ENCODE measurements at places on chromosomes 4 and X.
A peak's percentile ranks its signal among the peaks of the same experiment; 100 is the strongest.

- no peak for DNase-seq
These were observed 73.4 kb downstream of the GPC3 start for GRCh38 chrX:133911825-133912495.

- DNase-seq = no peak
These were observed 185.8 kb upstream of the GPRIN3 start for GRCh38 chr4:89493367-89493766.

DNA sequence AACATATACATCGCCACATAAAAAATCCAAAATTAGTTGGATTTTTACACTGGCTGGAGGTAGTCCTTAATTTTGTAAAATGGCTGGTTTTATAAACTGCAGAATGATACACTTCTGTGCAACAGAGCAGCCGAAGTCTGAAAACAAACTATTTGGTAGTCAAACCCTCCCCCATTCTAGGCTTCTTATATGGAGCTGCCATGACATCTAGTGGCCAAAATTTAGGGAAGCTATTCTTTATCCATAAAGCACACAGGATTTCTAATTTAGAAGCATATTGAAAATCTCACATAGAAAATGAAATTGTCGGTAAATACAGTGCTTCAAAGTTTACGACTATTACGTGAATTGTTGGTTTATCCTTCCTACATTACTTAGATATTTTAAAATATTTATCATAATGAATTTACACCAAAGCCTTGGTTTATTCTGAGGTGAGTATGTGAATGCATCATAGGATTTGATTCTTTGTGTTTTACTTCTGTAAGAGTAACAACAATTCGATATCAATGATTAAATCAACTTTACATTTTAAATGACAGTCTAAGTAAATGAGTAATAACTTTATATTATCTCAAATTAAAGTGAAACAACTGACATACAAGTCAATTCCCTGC, 113.4 kb upstream of the FAM241A start:
- peak; percentile 70 for DNase-seq

- DNase-seq = no peak
These were observed 31.6 kb upstream of the MAML3 start for GRCh38 chr4:140185412-140186081.

GRCh38 chrX:49029876-49030275, 13.3 kb downstream of the TFE3 start:
- DNase-seq = no peak

DNA sequence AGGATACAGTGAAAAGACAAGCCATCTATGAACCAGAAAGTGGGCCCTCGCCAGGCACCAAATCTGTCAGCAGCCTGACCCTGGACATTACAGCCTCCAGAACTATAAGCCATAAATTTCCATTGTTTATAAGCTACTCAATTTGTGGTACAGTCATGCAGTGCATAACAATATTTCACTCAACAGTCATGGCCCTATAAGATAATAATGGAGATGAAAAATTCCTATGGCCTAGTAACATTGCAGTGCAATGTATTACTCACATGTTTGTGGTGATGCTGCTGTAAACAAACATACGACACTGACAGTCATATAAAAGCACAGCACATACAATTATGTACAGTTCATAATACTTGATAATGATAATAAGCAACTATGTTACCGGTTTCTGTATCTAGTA, 17.1 kb upstream of the TLR1 start:
- no peak for DNase-seq

DNA sequence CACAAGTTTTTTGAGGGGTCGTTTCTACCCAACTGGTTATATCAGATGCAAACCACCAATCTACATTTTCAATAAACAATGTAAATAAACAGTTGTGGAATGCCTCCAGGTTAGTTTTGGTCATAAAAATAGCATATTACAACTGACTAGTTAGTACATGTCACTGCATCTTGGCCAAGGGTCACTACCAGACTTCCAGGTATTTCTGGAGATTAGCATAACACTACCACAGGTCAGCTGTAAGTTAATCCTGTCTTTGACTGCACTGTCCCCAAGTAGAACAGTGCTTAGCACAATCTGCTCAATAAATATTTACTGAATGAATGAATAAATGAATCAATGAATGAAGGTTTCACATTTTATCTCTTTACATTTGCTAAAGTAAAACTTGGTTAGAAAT, 64.4 kb downstream of the TBC1D19 start:
- no peak for DNase-seq

GRCh38 chr4:112509243-112510141, 6.5 kb downstream of the NEUROG2 start:
- no peak for DNase-seq

DNA sequence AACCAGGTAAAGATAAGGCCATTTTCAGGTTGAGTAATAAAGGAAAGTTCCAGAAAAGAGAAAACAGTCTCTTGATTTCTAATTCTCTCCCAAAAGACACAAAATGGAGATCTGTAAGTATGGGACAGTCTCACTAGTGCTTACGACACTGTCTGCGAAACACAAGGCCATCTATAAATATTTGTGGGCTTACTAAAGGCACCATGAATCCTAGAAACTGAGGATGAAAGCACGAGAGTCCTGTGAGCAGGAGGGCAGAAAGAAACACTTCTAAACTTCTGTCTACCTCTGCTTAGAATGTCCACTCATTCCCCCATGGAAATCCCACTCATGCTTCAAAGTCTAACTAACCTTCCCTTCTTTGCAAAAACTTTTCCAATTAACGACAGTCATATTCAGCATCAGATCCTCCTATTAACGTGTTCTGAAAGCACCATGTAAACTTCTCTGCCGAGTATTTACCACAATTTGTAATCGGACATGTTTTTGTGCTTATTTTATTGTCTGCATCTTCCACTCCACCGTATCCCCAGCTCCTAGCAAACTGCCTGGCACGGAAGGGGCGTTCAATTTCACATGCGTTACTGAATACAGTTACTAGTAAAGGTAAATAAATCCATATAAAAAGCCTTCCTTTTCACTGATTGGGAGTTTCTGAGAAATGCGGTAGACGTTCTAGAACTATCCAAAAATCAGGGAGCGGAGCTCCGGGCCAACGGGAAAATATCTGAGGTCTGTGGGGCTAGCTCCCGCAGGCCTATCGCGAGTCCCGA, 665 bp downstream of the PSMD10 start:
- peak; percentile 16 for DNase-seq

DNA sequence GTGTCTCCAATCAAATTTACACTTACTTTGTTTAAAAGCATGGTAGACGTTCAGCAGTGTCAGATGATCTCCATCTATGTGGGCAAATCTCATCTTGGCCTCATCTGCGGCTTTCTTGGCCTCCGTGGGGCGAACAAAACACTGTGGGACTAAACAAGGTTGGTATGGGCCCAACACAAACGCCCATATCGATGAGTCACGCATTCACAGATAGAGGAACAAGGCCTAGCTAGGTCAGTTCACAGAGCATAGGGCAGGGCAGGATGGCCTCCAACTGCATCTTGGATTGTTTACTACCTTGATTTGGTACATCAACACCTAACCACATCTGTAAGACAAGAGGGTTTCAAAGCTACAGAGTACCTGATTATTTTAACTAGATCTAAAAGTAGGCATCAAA, 47.3 kb downstream of the DHX15 start:
- no peak for DNase-seq

GRCh38 chr4:39042366-39042765, 10.2 kb upstream of the TMEM156 start:
- DNase-seq = peak; percentile 60

- no peak for DNase-seq
These were observed 115.2 kb upstream of the TBC1D9 start for GRCh38 chr4:140871368-140871767.

DNA sequence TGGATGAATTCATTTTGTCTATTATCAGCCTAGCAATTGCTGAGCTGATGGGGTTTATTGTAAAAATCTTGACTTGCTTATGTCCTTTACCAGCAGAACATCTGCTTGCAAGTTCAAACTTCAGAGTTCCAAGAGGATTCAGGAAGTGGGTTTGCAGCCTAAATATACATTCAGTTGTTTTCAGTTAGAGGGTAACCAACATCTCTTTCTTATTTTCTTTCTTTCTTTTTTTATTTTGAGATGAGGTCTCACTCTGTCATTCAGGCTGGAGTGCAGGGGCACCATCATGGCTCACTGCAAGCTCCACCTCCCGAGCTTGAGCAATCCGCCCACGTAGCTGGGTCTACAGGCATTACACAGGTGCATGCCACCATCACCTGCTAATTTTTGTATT, 31.4 kb upstream of the FHL1 start:
- DNase-seq = no peak

DNA sequence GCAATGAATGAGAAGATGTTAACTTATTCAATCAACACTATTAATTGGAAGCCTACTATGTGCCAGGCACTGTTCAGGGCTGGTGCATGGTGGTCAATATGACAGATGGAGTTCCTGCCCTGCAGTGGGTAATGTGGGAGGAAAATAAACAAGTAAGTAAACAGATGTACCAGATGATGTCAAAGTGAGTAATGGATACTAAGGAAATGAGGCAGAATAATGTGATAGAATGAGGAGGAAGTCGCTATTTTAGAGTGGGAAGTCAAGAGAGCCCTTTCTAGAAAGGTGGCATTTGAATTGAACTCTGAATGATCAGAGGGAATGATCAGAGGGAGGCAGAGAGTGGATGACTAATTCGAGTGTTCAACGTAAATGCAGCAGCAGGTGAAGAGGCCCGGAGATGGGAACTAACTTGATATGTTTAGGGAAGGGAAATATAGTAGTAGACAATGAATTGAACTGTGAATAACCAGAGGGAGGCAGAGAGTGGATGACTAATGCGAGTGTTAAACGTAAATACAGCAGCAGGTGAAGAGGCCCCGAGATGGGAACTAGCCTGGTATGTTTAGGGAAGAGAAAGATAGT, 48.3 kb downstream of the HMGB3 start:
- DNase-seq = peak; percentile 47

DNA sequence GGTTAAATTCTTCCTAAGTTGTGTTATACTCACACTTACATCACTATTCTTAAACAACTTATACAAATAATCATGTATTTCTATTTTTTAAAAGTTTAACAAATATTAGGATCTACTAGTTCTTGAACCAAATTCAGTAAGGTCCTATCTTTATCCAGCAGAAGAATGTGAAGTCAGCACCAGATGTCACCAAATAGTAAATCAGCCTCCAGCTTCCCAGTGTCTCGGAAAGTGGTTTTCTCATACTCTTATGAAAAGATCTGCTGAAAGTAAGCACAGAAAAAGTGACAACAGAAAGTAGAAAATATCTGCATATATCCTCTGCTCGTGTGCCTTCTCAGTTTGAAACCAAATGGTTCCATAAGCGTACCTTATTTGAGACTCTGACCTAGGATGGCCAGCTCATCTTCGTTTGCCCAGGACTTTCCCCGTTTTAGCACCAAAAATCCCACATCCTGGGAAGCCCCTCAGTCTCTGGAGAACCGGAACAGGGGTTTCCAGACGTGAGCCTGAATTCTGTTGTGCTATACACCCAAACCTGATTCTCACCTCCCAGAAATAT, 98.0 kb upstream of the DCLK2 start:
- no peak for DNase-seq

DNA sequence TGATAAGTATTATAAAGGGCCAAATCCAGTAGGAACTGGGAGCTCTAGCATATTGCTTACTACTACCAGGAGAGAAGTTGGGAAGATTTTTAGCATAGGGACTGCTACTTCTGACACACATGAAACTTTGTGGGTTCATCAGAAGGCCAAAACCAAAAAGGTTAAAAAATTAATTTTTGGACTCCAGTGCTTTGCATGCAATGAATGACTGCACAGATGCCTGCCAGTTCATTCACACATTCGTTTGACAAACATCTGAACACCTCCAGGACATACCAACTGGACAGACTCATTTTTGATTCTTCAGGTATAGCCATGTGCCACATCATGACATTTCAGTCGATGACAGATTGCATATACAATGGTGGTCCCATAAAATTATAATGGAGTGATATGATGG, 79.8 kb downstream of the MID1IP1 start:
- no peak for DNase-seq

GRCh38 chr4:143286701-143287571, 49.7 kb upstream of the GAB1 start:
- no peak for DNase-seq

- DNase-seq = no peak
These were observed 123.5 kb downstream of the IL15 start for GRCh38 chr4:141759796-141760425.

DNA sequence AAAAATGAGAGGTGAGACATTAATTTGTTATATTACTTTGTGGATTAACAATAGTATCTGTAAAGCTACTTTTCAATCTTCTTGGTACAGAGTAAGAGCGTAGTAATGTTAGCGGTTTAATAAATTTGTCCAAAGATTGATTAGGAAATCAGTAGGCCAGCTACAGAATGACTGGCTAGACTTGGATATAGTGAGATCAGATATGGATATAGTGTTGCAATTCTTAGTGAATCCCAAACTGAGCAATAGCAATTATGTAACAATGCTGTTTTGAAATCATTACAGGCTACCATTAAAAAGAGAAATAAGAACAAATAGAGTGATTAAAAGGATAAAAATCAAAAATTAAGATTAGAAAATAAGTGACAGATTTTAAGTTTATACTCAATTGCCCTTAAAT, 847 bp upstream of the UGT2A2 start:
- DNase-seq = no peak

- no peak for DNase-seq
These were observed 66.5 kb downstream of the ACOX3 start for GRCh38 chr4:8373973-8374545.

DNA sequence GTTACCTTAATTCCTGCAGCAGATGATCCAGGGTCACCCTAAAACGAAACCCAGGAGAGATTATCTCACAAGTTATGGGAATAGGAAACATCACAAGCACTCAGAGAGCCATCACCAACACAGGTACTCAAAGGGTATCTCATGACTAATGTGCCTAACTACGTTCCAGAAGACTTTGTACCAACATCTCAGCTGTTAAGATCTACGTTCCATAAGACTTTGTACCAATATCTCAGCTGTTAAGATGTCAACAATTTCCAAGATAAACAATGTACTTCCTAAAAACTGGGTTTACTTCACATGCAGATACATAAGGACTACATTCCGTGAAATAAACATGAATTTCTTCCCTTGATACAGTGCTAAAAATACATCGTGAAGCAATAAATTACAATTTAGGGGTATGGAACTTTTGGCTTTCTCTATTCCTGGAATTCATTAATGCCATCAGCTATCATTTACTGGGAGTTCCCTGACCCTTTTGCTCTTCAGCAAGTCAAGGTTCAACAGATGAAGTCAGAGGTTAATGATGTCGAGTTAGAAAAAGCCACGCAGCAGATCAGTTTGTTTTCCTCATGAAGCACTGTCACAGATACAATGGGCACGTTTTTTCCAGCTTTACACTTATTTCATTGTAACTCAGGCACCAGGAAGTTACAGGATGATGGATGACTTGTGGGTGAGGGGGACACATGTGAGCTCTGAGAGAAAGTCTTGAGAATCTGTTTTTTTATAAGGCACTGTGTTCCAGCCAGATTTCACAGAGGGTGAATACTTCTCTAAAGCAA, 127.0 kb upstream of the ETNPPL start:
- DNase-seq = no peak

- no peak for DNase-seq
These were observed 279.0 kb downstream of the BCOR start for GRCh38 chrX:39818750-39819149.

GRCh38 chrX:129553619-129554288, 13.7 kb downstream of the OCRL start:
- DNase-seq = peak; percentile 3

Measured in inflammatory macrophage (primary cell).